Activated CD4-positive, alpha-beta memory T cell treated with anti-CD3 and anti-CD28 coated beads for 36 hours (primary cell): ENCODE measurements at places on chromosomes 6 and 20. TPM values are rescaled to one million over a fixed set of nuclear protein-coding genes. Genes with fewer than 3 reads are reported as not detected.

DNA sequence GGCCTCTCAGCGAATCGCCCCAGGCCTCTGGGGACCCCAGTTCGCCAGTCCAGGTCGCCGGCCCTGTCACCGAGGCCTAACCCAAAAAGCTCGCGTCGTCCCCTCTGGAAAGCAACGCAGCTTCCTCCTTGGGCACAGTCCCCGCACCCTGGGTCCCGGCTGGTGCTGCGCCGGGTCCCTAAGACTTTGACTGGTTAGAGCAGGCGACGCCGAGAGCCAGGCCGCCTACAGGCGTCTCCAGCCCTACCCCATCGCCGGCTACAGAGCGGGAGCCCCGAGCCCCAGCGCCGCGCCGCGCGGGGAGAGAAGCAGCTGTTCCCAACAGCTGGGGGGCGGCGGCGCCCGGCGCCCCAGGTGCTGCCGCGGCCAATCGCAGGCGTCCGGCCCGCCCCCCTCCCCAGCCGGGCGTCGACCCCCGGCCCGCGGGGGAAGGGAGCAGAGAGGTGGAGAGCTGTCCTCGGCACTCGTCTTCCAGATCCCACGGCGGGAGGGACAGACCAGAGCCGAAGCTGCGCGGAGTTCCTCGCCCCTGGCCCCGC is 540 bp upstream of the RBM24 start:
- no peak overlapping the region for H3K4me3 ChIP-seq
- no peaks in the 10 kb centered on the region for H3K36me3 ChIP-seq
- peaks cover 60% of the 10 kb centered on the region for H3K27me3 ChIP-seq
- DNase-seq, result peak; percentile 9
- peaks cover 12% of the 10 kb centered on the region for H3K4me1 ChIP-seq
- no peak overlapping the region for H3K27ac ChIP-seq

Gene LPIN3
- 0.97 TPM for total RNA-seq

Gene FAM83C
- not detected for total RNA-seq

DNA sequence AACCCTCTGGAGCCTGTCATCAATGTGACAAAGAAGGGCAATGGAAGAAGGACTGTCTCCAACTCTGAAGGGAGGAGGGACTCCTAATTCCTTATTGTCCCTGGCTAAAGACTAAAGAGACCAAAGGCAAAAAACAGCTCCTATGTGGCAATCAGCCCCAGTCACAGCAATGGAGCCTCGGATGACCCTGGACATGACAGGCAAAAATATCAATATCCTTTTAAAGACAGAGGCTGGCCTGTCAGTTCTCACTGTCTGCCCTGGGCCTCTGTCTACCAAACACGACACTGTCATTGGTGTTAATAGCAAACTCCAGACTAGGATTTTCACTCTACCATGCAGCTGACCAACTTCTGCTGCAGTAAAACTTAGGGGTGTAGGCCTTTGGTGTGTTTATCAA is 38.0 kb upstream of the POU5F1 start:
- H3K27ac ChIP-seq, result no peak overlapping the region
- no peaks in the 10 kb centered on the region for H3K27me3 ChIP-seq
- H3K4me1 ChIP-seq, result peaks cover 20% of the 10 kb centered on the region
- no peak overlapping the region for H3K4me3 ChIP-seq

Gene POM121L2
- total RNA-seq, result not detected

- DNase-seq, result no peak
- H3K27me3 ChIP-seq, result no peaks in the 10 kb centered on the region
- no peaks in the 10 kb centered on the region for H3K36me3 ChIP-seq
- no peaks in the 10 kb centered on the region for H3K4me1 ChIP-seq
- H3K27ac ChIP-seq, result no peak overlapping the region
Observed at GRCh38 chr6:73382462-73383113, 12.0 kb upstream of the DDX43 start.

Gene SLC17A3
- total RNA-seq, result not detected

DNA sequence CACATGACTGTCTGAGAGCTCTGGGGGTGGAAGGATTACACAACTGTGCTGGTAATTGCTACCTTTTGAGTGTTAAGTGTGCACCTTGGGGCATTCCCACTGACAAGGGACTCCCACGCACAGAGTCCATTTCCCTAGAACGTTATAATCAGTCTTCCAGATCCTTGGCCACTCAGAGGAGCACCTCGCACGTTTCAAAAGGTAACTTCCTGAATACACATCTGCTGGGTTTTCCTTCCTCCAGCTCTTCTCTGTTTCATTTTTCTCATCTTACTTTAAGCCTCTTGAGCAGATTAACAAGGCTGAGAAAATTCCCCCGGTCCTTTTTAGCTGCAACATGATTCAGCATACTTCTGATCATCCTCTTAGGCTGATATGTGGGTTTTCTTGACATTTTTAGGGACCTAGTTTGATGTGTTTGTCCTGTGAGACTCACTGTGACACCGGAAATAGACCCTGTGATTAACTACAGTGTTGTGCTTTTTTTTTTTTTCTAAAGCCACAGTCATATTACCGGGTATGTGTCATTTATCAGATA is 98.4 kb upstream of the DUSP22 start:
- peak overlapping the region; percentile 74 for H3K27ac ChIP-seq
- no peaks in the 10 kb centered on the region for H3K36me3 ChIP-seq
- no peaks in the 10 kb centered on the region for H3K27me3 ChIP-seq
- H3K4me3 ChIP-seq, result peak overlapping the region; percentile 0

Gene PNPLA1
- total RNA-seq, result not detected

DNA sequence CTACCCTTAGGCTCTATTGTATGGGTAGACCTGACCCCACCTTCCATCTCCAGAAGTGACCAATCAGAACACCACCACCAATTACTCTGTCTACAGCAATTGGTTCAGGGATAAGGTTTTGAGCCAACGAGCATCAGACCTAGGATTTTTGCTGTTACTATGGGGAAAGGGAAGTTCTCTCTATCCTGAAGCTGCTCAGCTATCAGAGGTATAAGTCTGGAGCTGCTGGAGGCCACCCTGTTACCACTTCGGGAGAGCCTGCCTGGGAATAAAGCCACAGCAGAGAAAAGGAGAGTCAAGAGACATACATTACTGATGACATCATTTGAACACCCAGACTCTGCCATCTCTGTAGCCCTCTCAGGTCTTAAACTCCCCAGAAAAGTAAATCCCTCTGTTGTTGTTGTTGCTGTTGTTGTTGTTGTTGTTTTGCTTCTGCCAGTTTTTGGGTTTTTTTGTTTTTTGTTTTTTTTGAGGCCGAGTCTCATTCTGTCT is 94.5 kb downstream of the PREX1 start:
- peaks cover 57% of the 10 kb centered on the region for H3K36me3 ChIP-seq
- H3K27me3 ChIP-seq, result no peaks in the 10 kb centered on the region

Gene LGSN
- total RNA-seq, result not detected

DNA sequence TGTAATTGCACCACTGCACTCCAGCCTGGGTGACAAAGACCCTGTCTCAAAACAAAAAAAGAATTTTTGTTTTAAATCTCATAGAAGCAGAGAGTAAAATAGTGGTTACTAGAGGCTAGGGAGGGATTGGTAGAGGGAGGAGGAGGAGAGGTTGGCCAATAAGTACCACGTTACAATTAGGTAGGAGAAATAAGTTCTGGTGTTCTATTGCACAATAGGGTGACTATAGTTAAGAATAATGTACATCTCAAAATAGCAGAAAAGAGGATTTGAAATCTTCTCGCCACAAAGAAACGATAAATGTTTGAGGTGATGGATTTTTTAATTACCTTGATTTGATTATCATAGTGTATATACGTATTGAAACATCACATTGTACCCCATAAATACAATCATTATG is 27.1 kb upstream of the TOP1 start:
- peaks cover 38% of the 10 kb centered on the region for H3K4me1 ChIP-seq
- H3K4me3 ChIP-seq, result no peak overlapping the region
- peaks cover 2% of the 10 kb centered on the region for H3K36me3 ChIP-seq

DNA sequence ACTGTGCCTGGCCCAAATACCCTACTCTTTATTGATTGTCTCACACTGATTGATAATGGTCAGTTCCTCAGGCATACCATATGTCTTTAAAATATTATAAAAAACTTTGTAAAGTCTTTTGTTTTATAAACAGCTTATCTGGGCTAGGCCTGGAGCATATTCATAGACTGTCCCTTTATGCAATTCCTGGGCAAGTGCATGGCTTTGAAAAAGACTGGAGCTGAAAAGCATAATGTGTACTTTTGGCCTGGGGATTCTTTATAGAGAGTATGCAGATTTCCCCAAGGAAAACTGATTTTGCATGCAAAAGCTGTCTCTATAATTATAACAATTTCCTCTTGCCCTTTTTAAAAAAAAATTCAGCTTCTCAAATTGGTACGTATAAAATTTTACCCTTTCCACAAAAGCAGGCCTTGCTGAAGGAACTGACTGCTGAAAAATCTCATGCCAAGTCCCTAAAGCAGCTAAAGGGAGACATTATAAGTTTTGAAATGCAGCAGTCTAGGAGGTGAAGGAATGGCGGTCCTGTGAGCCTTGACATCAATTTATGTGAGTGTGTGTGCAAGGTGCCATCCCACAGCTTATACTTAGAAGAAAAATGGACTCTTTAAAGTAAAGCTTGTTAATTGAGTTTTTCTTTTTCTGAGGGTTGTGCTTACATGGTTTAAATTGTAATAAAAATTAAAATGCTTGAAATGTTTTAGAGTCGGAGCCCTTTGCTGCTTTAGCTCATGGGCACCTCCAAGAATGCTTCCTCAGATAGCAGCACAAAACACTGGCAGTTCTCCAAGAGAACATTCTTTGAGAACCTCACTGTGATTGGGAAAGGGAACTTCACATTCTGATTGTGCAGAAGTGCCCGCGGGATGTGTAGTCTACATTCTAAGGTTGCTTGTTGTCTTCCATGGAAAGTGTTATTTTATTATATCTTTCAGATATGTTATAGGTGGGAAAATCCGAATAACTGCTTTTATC is 43.9 kb downstream of the PLCB4 start:
- H3K27ac ChIP-seq, result no peak overlapping the region
- H3K4me3 ChIP-seq, result no peak overlapping the region
- H3K27me3 ChIP-seq, result no peaks in the 10 kb centered on the region
- no peak for DNase-seq
